ENCODE measurements at places on chromosomes 11 and 22.

GRCh38 chr11:116193321-116194131, 579.3 kb downstream of the BUD13 start:
- DNase-seq: no peak

DNA sequence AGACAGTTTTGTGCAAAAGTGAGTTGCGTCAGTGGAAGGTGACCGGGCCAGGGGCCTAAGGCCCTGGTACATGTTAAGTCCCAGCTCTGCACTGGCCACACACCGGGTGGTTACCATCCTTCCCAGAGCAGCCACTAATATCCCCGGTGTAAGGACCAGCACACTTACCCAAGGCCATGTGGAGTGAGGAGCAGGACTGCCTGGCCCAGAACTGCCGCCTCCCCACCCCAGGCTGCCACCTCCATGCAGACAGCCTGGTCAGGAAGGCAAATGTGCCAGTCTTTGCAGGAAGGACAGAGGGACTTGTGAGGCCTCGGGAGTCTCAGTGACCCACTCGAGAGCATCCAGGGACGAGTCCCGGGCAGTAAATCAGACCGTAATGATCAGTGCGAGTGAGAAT, 102.9 kb downstream of the MORC2 start:
- DNase-seq: no peak

GRCh38 chr11:8604078-8604723, 10.2 kb upstream of the STK33 start:
- peak; percentile 80 for DNase-seq

DNA sequence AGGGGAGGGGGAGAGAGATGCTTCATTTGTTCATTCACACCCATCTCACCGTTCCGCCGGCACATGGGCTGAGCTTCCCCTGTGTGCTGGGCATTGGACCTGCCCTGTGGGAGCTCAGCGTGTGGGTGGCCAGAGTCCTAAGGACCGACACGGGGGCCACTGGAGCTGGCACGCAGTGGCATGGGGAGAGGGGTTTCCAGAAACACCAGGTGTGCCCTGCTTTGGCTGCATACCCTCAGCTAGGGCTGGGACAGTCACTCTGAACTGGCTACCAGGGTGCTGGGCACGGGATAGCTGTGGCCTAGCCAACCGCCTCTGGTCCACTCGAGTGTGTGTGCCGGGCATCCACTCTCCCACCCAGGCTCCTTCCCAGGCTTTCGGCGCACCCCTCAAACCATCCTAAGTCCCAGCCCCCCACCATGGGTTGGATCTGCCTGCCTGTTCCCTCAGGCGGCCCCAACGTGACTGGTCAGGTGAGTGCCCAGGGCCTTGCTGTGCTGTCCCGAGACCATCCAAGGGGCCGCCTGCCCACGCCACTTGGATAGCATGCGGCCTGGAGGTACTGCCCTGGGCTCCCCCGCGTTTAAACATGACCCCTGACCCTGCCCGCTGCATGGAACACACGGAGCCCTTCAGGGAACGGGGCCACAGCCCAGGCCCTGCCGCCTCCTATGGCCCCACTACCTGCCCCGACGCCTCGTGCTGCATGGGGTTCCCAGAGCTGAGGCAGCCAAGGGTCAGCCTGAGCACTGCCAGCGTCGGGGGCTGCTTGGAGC, 51.6 kb upstream of the LINC01488 start:
- DNase-seq: no peak

DNA sequence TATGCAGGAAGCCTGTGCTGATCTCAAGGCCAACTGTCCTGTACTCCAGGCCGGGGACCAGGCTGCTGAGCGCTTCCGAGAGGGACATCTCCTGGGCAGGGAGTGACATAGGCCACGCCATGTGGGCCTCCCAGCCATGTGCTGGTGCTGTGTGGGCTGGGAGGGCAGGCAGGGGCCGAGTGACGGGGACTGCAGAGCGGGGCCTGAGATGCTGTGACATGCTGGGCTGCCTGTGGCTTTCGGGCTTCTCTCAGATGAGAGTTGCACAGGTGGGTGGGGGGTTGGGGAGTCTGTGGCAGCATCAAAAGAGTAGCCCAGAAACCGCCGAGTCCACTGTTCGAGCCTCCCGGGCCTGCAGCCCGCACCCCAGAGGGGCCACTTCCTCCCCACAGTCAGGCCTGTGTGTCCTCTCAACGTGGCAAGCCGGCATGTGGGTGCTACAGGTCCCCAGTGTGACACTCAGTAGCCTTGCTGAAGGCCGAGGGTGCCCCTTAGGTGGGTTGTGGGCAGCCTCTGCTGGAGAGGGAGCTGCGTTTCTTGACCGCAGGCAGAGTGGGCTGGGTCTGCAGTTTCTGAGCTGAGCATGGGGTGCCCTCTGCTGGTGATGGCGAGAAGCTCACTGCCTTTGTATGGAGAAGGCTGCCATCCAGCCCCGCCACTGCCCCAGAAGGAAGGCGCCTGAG, 101.2 kb downstream of the BCR start:
- DNase-seq: peak; percentile 38

- DNase-seq: no peak
Observed at GRCh38 chr11:10247011-10247410, 47.0 kb downstream of the SBF2 start.

DNA sequence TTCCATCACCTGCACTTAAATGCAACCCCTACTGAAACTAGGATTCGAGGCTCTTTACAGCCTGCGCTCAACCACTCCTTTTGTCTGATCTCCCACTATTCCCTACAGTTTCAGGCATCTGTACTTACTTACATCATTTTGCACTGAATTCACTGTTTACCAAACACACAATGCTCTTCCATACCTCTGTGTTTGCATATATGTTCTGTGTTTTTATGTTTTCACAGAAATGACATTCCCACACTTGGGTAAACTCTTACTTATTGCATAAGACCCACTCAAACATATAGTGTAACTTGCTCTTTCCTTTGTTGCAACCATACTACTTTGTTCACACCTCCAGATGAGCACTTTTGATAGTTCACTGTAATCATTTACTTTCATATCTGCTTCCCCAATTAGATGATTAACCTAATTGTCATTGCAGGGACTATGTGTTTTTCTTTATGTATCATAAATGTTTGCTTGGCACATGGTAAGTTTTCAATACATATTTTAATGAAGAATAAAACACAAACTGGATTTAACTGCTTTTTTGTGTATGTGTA, 54.6 kb downstream of the ZBTB44 start:
- DNase-seq: no peak

DNA sequence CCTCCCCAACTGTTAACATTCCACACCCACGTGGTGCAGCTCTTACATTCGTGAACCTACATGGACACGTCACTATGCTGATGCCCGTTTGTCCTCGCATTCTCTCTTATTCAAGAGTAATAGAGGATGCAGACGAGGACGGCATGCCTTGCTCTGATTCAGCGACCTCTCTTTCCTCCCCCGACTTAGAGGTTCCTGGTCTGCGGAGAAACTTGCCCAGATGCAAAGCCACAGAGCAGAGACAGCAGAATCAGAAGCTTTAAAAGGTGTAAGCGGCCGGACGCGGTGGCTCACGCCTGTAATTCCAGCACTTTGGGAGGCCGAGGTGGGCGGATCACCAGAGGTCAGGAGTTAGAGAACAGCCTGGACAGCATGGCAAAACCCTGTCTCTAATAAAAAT, 288.0 kb downstream of the NTM start:
- DNase-seq: no peak

DNA sequence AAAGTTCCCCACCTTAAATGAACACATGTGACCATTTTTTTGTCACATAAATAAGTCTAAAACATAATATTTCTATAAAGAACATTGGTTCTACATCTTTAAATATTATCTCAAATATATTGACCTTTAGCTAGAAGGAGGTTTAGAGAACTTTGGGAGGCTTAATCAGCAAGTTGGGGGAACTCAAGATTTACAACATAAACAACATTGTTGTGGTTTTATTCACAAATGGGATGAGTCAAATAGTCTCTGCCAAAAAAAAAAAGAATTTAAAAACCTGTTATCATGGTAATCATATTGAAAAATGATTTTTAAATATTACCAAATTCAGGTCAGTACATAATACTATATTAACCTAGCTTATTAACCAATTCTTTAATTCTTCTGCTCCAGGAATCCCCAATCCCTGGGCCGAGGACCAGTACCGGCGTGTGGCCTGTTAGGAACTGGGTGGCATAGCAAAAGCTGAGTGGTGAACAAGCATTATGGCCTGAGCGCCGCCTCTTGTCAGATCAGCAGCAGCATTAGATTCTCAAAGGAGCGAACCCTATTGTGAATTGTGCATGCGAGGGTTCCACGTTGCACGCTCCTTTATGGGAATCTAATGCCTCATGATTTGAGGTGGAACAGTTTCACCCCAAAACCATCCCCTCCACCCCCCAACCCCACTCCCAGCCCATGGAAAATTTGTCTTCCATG, 98.2 kb downstream of the RDX start:
- DNase-seq: peak; percentile 35

- no peak for DNase-seq
Observed at GRCh38 chr11:128642571-128642970, 51.3 kb upstream of the FLI1 start.

DNA sequence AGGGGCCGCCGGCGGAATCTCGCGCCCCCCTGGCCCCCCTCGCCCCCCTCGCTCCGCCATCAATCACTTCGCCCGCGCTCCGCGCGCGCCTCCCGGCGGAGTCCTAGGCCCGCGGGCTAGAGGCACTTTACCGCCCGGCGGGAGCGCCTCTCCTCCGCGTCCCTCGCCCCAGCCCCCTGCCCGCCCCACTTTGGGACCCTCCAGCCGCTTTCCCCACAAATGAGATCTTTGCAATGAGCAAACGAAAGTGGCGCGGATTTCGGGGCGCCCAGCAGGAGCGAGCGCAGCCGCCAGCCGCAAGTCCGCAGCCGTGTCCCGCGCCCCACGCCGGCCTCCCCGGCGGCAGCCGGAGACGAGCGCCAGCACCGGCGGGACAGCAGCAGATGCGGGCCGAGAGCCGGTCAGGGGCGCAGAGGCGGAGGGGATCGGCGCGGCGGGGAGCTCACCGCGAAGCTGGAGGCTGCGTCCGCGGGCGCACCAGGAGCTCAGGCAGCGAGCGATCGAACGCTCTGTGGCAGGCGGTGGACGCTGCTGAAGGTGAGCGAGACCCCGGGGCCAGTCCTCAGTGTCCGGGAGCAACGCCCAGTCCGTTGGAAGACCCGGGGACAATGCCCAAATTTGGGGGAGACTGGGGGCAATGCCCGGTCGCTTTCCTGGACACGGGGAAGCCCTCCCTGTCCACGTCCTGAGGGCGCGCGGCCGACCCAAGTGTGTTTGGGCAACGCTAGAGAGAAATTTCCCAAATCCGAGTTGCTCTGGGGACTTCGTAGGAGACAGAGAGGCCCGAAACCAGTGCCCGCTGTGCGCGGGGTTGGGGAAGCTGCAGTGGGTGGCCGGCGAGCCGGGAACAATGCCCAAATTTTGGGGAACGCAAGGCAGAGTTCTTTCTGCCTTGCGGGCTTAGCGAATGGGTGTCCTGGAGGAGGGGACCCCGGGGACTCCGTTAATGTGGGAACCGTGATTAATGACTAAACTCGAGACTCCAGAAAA, 1.5 kb upstream of the IGF2 start:
- no peak for DNase-seq

DNA sequence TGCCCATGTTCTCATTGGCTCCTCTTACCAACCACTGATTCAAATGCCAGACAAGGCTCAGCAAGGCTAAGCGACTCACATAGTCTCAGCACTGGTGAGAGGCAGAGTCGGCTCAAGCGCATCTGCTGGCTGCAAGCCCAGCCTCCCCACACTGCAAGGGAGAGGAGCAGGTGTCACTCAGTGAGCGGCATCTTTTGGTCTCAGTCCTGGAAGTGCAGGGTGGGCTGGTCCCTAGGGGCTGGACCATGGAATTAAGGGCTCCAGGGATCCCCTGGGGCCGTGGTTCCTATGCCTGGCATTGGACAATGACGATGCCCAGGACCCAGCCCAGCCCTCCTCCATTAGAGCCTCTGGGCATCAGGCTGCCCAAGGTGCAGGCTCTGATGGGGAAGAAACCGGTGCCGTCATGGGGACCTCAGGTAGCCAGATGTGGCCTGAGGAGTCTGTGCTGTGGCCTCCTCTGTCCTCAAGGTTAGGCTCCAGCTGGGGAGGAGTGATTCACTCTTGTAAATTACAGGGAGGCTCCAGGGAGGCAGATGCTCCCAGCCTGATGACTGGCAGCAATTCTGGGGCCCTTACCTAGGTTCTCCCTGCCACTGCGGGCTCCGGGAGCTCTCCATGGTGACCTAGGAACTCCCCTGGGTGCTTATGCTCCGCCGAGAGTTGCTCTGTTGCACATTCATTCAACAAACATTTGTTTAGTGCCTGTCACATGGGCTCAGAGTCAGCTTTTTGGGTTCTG, 28.0 kb downstream of the FADS2 start:
- DNase-seq: no peak

DNA sequence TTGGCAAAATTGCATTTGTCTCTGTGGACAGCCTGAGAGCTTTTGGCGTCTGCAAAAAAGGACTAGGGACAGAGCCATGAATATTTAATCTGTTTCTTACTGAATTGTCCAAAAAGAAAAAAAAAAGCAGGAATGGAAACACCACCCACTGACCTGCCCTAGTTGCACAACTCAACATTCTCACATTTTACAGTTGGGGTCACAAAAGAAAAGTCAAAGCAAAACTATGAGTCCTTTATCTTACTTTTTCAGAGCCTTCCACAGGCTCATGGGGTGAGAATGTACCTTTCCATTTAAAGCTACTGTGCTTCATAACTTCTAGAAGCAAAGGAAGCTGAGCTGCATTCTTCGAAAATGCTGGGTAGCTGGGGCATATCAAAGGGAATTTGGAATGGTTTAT, 225.7 kb downstream of the FAM76B start:
- no peak for DNase-seq

- DNase-seq: no peak
Observed at GRCh38 chr11:112523951-112524350, 263.3 kb upstream of the PLET1 start.

DNA sequence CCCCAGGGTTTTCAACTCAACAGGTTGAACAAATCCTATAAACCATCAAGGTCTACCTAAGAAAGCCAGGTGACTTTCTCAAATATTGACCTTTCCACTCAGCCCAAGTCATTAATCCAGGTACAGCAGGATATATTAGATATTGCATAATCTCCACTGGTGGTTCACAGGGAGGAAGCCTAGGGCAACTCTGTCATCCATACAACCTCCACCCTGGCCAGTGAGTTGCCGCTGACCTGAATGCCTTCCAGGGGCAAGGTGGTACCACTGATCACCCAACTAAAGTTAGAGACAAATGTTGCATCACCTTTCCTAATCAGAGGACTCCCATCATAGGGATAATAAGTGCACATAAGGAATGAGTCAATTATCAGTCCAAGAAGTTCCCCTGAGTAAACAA, 22.9 kb downstream of the GUCD1 start:
- DNase-seq: no peak

- DNase-seq: no peak
Observed at GRCh38 chr11:68321293-68322051, 9.1 kb downstream of the LRP5 start.

DNA sequence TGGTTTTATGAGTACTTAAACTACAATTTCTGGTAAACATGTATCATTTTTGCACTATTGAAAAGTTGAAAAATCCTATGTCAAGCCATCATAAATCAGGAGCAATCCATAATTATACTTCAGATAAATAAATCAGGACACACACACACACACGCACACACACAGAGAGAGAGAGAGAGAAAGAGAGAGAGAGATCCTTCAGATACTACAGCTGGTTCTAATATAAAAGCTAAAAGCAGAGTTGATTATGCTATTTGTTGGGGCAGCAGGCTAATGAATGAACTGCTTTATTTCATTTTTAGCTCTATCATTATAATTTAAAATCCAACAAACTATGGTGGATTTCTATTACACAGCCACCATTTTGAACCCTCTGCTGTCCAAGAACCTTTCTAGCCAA, 322.4 kb upstream of the CCDC90B start:
- no peak for DNase-seq

GRCh38 chr22:31509061-31509762, 12.9 kb downstream of the SFI1 start:
- no peak for DNase-seq
